GM20000 (cell line): ENCODE measurements at places on chromosomes 12 and 14.

GRCh38 chr14:78788467-78789360 lies 618.5 kb downstream of the NRXN3 start:
- no peak for DNase-seq

DNA sequence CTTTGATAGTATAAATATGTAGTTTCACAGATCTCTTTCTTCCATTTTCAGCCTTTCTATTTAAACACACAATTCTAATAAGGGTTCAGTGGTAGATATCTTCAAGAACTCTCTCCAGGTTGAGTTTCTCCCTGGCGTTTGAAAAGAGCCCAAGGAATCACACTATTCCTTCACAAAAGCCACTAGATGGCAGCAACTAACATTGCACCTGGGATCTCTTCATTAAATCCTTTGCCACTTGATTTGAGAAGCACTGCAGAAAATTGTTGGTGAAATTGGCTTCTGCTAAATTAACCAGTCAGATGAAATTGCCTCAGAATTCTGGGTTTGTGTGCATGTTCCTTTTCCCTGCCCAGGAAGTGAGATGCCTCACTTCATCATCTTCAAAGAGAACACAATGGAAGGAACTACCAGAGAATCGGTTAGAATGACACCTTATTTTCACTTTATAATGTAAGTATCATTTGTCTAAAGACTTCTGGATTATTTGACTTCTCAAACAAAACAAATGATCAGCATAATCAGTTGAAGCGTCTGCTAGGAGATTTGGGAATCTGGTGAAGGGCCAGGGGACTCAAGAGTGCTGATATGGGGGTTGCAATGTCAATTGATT lies 6.8 kb downstream of the CCDC198 start:
- peak; percentile 22 for DNase-seq

- DNase-seq: peak; percentile 80
These were observed 4.4 kb downstream of the REM2 start for GRCh38 chr14:22887260-22887989.

- no peak for DNase-seq
These were observed 1.1 kb upstream of the MBD6 start for GRCh38 chr12:57521525-57522010.

DNA sequence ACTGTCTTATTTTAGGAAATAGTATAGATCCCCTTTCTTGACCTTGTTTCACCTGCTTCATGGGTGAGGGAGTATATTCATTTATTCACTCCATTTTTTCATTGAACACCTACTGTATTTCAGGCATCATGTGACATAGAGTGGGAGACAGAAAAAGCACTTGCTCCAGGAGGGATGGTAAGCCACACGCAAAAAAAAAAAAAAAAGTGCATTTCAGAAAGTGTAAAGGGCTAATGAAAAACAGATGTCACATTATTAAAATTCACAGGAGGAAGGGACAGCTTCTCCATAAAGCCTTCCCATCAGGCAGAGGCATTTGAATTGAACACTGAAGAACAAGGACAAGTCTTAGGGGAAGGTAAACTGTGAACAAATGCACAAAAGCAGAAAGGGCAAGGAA lies 7.5 kb downstream of the SLC8A3 start:
- no peak for DNase-seq
